ENCODE measurements at places on chromosomes 2 and 18. TPM values are rescaled to one million over a fixed set of nuclear protein-coding genes. Genes with fewer than 3 reads are reported as not detected.

DNA sequence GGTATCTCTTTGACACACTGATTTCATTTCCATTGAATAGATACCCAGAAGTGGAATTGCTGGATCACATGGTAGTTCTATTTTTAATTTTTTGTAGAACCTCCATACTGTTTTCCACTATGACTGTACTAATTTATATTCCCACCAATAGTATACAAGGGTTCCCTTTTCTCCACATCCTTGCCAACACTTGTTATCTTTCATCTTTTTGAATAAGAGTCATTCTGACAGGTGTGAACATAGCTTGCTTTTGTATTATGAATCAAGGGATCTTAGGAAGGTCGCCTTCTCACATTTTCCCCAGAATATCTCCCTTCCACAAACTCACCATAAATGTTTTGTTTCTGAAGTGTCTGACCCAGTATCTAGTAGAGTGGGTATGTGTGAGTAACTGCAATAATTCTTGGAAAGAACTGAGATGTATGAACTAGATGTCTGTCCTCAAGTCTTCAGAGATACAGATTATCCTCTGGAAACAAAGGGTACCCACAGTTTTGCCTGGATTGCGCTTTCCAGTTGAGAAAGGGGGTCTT lies 17.1 kb upstream of the SP3 start:
- no peak for DNase-seq

GRCh38 chr2:226474131-226474530 lies 325.5 kb downstream of the IRS1 start:
- no peak for DNase-seq

DNA sequence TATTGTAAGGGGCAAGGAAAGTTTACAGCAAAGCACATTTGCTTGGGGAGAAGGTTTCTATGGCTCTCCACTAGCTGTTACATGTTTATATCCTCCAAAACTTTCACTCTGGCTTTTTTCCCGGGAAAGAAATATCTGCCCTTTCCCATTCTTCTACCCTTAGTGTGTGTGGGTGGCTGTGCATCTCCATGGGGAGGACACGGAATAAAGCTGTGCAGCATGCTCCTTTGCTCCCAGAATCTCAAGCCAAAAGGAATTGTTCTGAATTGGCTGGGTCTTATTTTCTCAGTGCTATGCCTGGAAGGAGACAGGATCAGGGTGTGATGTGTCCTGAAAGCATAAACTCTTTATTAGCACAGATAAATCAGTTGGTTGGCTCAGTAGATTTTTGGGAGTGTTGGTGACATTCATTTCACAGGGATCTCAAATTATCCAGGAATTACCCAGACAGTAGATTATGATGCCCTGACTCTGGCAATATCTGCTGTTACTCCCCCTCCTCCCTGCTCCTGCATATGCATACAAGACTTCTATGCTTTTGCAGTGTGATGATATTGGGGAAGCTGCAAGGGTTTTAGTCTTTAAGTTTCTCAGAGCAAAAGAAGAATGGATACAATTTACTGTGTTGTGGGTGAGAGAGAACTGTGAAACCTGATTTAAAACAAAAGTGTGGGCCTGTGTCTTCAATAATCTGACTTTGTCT lies 63.1 kb downstream of the PARD3B start:
- DNase-seq: peak; percentile 21

DNA sequence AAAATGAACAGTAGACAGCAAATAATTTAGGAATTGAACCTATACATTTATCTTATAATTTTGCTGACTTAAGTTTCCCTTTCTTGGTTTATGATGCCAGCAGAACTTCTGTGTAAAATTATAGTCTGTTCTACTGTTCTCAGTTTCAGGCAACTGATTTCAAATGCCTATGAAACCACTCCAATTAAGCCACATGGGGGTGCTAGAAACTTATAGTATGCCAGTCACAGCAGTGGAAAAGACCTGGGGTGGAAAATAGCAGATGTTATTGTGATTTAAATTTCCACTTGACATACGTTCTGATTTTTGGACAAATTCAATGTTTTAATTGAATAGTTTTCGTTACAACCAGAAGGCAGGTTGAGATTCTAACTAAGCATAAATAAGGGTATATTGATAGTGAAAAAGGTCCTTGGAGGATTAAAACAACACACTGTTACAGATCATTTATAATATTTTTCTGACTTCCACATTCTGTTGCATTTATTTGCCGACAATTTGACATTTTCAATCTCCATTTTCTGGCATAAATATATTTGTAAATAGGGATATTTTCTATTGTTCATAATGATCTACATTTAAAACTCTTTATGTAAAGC lies 61.4 kb downstream of the CPS1 start:
- no peak for DNase-seq

GRCh38 chr18:35736696-35737095 lies 155.2 kb downstream of the GALNT1 start:
- DNase-seq: no peak

DNA sequence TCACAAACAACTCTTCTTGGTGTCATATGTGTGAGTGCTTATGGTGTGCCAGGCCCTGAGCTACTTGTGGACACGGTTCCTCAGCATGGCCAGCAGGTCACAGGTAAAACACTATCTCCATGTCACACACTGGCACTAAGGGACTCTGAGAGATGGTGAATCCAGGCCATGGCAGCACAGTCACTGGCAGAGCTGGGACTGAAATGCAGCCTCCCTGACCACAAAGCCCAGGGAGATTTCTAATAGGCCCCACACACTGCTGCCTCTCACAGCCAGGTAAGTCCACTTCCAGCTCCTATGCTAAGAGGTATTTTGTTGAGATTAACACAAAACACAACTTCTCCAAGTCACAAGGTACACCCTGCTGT lies 92.0 kb downstream of the ACTR2 start:
- no peak for DNase-seq

DNA sequence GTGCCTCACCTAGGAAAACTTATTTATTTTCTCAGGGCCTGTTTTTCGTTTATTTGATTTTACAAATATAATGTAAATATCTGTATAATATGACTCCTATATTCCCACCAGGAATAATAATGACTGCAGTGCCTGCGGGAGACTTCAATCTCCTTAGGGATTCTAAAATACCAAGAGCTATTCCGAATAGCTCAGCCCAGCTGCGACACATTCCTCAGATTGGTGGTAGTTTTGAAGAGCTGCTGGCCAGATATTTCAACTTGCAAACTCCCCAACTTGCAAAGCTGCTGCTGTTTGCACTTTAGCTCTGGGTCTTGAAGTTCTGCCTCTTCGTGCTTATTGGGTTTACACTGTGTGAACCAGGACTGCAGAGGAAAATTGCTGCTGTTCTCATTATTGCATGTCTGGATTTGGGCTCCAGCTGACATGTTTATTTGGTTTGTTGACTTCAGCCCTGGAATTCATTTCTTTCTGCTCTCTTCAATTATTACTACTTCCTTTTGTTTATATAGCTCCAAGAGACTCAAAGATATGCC lies 480.2 kb upstream of the CHST9 start:
- DNase-seq: no peak

DNA sequence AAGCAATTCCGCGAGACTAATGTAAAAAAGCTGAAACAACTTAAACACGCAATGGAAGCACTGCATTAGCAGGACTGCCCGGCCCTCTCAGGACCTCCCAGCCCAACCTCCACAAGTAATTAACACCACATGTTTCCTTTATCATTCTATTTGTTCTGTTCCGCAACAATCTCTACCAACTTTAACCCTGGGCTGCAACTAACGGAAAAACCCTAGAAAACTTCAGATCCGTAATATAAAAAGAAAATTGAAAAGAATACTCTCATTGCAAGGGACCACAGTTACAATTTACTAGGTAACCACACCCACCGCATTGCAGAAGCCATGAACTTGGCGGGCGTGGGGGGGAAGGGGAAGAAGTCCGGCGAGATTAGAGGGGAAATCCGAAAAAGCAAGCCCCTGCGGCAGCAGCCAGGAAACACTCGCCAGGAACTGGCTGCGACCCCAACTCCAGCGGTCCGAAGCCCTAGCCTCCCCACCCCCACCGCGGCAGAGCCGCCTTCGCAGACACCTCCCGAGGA lies 1.2 kb downstream of the EPB41L3 start:
- DNase-seq: no peak

DNA sequence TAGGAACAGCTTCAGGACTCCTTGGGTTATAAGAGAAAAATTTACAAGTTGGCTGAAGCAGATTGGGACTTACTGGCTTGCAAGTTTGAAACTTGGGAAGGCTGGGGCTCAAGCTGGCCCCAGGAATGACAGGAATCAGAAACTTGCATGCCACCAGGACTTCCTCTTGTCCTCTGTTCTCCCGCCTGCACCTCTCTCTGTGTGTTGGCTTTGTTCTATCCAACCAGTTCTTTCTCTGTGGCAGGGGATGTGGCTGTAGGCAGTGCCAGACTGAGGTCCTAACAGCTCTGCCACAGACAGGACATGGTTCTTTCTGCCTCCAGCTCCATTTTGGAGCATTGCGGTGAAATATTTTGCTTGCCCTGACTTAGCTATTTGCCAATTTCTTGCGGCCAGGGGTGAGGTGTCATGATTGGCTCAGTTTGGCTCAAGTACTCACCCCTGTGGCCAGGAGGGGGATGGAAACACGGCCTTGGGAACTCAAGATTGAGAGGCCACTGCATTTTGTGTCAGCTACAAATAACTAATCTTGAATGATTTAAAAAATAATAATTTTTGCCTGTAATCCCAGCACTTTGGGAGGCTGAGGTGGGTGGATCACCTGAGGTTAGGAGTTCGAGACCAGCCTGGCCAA lies 48.9 kb downstream of the MEP1B start:
- no peak for DNase-seq

DNA sequence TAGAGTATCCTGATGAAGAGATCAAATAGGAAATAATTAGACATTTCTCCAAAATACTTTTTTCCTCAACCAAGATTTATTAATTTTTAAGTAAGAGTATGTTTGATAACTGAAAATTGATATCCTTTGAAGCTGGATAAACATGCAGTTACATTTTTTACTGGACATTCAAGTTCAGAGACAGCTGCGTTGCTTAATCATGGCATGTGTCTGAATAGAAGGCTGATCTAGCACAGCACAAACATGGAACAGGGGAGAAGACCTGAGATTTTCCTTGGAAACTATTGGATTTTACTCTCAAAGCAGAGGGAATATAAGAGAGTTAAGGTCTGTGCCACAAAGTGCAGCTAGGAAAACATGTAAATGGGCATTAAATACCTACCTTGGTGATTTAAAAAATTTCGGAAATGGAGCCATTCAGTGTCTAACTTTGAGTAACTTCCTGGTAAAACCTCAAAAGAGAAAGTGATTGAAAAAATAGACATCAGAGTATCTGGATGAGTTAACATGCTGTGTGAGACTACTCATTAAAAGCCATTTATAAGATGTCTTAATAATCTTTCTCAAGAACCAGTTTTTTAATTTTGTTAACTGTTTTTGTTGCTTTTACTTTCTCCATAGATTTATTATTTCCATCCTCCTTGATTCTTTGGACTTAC lies 31.8 kb downstream of the CRIM1 start:
- DNase-seq: no peak

DNA sequence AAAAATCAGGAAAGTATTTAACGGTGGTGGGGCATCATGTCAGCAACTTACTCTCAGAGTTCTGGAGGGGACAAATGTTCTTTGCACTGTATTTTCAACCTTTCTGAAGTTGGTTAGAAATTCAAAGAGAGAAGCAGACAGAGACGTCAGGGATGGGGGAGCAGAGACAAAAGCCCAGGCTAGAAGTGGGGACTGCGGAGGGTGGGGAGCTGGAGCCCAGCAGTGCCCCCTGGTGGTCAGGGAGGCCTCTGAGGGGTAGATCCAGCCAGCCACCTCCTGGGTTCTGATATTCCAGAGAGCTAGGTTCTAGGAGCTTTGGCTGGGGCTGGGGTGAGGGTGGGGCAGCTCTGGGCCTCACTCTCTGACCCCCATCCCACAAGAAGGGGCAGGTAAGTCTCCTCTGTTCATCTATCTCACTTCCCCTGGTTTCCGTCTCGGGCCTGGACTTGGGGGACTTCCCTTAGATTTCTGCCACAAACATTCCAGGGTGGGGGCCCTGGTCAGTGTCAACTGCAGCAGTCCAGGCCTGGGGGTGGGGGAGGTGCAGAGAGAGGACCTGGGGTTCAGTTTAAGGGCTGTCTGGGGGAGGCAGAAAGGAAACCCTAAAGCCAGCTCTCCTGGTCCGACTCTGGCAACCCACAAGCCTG lies 8.9 kb downstream of the TNS1 start:
- DNase-seq: peak; percentile 67

DNA sequence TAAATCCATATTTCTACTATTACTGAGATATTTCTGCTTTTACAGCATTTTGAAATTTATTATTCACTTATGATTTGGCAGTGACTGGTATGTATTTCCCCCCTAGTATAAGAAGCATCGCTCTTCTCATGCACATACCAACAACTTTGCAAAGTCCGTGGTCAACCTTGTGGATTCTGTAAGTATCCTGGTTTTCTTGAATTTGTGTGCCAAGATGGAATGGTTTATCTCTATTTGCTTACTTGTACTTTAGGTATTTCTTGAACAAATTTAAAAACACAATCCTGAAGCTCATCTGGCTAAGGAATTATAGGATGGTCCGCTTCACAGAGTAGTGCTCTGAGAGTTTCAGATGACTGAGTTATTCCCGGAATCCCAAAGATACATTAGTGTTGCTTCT lies 85.0 kb upstream of the FAM237A start:
- no peak for DNase-seq

GRCh38 chr2:42964439-42965083 lies 172.2 kb upstream of the HAAO start:
- DNase-seq: peak; percentile 78

- no peak for DNase-seq
Measured at GRCh38 chr2:19804639-19805260, 97.0 kb downstream of the TTC32 start.

- no peak for DNase-seq
Measured at GRCh38 chr2:26722328-26722727, 29.8 kb downstream of the KCNK3 start.

DNA sequence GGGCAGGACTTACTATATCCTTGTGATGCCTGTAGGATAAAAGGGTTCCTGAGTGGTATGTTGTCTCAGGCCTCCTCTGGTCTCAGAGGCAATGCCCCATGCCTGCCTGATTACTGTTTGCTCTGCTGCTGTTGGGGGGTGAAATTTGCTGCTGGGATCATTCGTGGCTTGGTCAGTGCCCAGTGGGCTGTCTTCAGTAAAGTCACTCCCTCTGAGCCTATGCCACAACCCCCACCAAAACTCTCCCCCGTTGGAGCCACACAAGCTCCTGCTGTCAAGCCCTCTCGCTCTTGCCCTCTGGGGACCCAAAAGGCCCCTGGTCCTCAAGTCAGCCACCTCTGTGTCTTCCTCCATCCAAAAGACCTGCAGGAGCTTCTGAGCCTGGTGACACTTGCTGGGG lies 38.6 kb upstream of the TGIF1 start:
- DNase-seq: no peak

- DNase-seq: no peak
Measured at GRCh38 chr2:123578016-123578415, 447.1 kb upstream of the CNTNAP5 start.

DNA sequence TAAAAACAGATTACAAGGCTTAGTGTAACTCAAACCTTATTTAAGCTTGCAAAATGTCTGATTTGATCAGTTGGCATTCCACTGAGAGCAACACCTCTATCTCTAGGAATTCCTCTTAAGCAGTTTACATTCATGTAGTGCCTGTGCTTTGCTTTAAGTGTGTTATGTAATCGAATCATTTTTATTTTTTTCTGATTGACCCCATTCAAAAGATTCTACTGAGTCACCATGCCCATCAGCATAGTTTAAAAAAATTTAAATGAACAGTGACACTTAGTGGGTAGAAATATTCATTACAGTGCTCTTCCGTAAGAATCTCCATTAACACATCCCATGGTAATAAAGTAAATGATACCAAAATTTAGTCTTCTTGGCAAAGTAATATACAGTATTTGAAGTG lies 67.8 kb upstream of the SLC4A10 start:
- DNase-seq: no peak

The PROC gene
- 0.51 TPM for total RNA-seq

The TNFRSF11A gene
- total RNA-seq: 9.2 TPM

The BOLL gene
- not detected for total RNA-seq

The DLX2 gene
- not detected for total RNA-seq

Measured in ovary (tissue), 10 donors.